Hematopoietic multipotent progenitor cell (in vitro differentiated cells): ENCODE measurements at places on chromosomes 7 and 10. TPM values are rescaled to one million over a fixed set of nuclear protein-coding genes. Genes with fewer than 3 reads are reported as not detected.

Gene RBP4
- not detected for total RNA-seq

Gene PON2
- total RNA-seq: 17.8 TPM

Gene NEBL
- total RNA-seq: 0.27 TPM

Gene PNLIPRP2
- not detected for total RNA-seq

Gene GNAT3
- not detected for total RNA-seq

Gene SPDYE5
- under 0.01 TPM for total RNA-seq

Gene HKDC1
- total RNA-seq: not detected

Gene ABCB1
- 39.3 TPM for total RNA-seq

GRCh38 chr10:102906507-102906906, 11.6 kb upstream of the CNNM2 start:
- DNase-seq: no peak

- DNase-seq: peak; percentile 62
Measured at GRCh38 chr7:74289659-74290552, 699 bp downstream of the CLIP2 start.

GRCh38 chr7:69700331-69700730, 102.1 kb downstream of the AUTS2 start:
- no peak for DNase-seq

- DNase-seq: no peak
Measured at GRCh38 chr10:124629415-124629814, 114.8 kb downstream of the FAM53B start.

DNA sequence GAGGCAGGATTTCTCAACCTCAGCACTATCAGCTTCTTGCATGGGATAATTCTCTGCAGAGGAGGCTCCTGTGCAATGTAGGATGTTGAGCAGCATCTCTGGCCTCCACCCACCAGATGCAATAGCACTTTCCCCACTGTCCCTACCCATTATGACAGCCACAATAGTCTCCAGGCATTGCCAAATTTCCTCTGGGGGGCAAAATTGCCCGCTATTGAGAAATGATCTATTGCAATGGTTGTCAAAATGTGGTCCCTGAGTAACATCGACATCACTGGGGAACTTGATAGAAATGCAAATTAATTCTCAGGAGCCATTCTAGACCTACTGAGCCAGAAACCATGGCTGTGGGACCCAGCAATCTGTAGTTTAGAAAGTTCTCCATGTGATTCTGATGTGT, 7.0 kb downstream of the KCNK18 start:
- no peak for DNase-seq

- DNase-seq: no peak
Measured at GRCh38 chr10:128147669-128148068, 21.4 kb upstream of the MKI67 start.

- DNase-seq: no peak
Measured at GRCh38 chr10:128429321-128429720, 303.1 kb upstream of the MKI67 start.

GRCh38 chr10:69734797-69735468, 66.8 kb upstream of the COL13A1 start:
- DNase-seq: no peak

GRCh38 chr7:43729214-43729923, at the start of gene COA1:
Gene COA1 (minus strand): TSS chr7:43729523. CDS start chr7:43648614, 80,909 bp downstream.
- DNase-seq: peak; percentile 68

DNA sequence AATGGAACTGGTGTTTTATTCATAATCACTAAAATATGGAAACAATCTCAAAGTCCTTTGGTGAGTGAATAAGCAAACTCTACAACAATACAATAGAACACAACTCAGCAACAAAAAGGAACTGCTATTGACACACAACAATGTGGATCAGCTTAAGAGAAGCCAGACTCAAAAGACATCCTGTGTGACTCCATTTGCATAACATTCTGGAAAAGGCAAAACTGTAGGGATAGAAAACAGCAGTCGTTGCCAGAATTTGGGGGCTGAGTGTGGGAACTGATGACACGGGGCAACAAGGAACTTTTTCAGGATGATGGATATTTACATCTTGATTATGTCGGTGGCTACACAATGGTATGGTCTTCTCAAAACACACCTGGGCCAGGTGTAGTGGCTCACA, 32.4 kb upstream of the SVIL start:
- no peak for DNase-seq

DNA sequence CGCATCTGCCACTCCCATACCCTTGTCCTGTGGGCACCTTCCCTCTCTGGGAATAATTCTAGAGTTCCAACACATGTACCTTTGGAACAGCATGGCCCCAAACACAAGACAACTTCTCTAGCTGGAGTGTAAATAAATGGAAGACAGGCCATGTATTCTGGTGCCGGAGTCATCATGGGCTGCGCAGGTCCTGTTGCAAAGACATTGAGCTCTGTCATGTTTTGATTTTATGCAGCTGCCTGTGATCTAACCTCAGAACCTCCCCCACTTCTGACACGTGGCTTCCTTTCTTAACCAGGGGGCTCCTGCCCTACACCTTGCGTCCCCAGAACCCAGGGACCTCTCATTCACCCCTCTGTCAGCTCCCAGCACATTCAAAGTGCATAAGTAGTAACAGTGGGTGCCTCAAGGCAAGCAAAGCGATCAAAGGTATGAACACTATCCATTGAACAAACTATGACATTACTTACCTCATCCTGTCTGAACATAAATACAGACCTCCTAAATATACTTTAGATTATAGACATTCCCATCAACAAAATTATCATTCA, 219.9 kb downstream of the FGFR2 start:
- DNase-seq: no peak

GRCh38 chr7:22713463-22713862, 13.5 kb upstream of the IL6 start:
- DNase-seq: no peak

- no peak for DNase-seq
Measured at GRCh38 chr10:77566914-77567566, 70.6 kb downstream of the KCNMA1 start.

- DNase-seq: no peak
Measured at GRCh38 chr7:68180761-68181160, 1184.1 kb downstream of the TYW1 start.

DNA sequence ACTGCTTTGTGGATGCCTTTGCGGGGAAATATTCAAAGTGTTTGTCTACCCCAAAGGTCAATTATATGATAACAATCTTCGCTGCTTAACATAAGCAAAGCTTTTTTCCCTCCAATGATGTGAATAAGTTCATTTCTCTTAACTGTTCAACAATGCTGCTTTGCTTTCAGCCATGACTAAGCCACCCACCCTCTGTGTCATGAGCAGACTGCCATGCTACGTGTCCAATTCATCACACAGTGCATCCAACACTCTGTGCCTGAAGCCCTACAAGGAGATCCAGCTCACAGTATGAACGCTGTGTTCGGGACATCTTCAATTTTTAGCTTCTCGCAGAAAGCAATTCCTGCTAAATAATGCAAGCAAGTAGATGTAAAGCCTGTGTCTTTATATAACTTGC, 5.7 kb upstream of the TAS2R40 start:
- no peak for DNase-seq

- no peak for DNase-seq
Measured at GRCh38 chr7:111290982-111291381, 200.1 kb downstream of the LRRN3 start.

DNA sequence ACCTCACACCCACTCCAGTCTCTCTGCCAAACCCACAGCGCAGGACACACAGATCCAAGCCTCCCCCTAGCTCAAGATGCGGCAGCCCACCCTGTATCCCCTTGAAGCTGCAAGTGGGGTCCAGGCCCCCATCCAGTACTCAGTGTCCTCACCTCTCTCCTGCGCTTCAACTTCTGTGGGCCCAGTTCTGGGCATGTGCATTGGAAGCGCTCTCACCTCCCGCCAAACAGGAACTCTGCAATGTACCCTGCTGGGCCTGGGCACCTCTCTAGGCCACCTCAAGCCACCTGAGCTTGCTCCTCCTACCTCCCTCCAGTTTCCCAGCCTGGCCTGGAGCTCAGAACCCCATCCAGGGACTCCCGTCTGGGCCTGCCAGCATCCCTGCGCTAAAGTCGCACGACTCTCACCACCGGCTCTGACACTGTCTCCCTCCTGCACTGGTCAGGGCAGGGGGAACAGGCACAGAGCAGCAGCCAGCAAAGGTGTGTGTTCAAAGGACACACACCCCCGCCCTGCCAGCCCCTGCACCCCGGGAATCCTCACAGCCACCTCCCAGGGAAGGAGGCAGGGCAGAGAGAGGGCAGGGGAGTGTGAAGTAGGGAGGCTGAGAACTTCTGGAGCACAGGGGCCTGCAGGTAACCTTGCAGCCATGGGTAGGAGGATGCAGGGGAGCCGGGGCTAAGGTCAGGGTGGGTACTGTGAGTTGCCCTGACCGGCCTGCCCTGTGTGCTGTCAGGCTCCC, 51.7 kb upstream of the MSMB start:
- no peak for DNase-seq

DNA sequence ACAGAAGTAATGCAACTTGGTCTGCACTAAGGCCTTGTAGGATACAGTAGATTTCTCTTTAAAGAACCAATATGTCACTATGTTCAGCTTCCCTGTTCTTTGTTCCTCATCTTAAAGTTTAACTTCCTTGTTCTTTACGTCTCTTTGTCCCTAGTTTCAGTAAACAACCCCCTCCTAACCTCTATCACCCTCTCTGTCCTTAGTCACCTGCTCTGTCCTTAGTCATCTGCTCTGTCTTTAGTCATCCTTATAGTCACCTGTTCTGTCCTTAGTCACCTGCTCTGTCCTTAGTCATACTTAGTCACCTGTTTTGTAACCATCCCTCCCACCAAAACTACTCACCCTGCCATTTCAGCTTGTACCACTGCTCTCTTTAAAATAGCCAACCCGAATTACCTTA, 144.6 kb upstream of the TMEM106B start:
- DNase-seq: peak; percentile 22
